Stimulated activated naive CD4-positive, alpha-beta T cell (primary cell): ENCODE measurements at places on chromosomes 3 and 15.
A peak's percentile ranks its signal among the peaks of the same experiment; 100 is the strongest.

DNA sequence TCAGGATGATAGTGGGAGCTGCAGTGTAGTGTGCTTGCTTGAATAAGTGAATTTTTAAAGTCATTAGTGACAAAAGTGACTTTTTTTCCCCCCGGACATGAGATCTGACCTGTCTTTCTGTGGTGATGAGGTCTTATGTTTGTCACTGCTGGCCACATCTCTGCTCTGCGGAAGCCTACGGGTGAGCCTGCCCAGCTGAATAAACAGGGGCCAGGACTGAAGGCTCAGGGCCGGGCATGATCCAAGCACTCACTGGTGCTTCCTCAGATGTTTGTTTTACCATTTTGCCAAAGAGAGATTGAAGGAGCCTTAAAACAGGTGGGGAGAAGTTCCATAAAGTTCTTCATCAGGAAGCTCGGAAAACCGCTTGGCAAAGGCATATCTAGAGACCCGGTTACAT, 35.0 kb downstream of the RPL39L start:
- no peak for DNase-seq

DNA sequence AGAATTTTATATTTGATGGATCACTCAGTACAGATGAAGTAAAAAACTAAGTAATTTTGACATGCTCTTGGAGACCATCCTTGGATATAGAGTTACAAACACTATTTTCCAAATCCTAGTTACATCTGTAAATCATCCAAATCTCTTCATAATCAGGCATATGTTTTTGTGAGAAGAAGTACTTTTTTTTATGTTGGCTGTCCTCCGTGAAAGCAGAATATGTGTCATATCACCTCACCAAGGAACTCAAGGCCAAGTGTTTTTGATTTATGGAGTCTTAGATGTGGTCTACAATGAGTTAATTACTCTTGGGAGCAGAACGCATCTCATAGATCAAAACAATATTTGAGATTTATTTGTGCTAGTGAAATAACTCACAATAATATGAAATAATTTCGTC, 416.5 kb upstream of the TGFBR2 start:
- DNase-seq: no peak

DNA sequence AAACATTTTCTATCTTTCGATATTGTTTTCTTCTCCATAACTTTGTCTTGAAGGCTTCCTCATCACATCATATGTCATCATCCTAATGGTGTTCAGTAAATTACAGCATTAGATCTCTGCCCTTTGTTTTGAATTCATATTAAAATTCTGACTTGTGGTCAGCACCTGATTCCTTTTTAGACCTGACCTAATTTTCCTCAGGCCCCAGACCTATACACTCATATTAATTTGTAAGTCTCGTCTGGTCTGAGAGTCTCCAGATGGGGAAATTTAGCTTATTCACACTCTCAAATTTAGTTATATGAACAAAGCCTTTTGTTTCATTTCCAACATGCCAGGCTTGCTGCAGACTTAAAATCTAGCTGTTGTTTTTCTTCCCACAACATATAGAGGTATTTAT, 248.4 kb downstream of the KCNH8 start:
- no peak for DNase-seq

DNA sequence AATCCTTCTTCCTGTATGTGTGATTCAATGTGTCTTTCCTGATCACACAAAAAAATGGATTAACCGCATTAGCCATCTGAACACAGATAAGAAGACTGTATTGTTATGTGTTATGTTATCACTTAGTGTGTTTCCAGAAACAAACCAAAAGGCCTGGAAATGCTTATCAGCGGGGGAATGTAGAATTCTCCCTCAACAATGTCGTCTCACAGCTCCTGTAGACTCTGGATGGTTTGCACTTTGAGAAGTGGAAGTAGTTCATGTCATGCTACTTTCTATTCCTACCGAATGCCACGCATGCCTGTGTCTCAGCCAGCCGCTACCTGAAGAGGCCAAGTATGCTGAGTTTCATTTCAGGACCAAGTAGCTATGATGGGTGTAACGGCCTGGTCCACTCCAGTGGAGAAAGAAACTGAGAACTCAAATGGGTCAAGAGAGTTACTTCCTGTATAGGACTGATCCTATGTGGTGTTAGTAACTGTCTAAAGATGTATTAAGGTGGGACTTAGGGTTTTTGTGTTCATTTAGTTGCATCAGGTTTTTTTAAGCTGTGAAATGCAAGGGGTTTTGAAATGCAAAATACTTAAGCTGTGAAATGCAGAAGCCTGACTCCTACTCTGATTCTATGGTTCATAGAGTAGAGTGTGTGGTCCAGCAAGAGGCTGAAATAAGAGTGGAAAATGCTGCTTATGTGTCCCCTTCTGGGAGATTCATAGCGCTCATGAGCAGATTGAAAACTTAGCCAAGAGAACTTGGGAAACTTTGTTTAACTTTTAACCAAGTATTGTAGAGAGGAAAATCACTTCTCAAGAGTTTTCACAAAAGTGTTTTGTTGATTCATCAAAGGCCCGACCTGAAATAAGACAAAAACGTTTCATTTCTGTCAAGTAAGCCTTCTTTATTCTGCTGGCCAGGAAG, 118.5 kb upstream of the LMOD3 start:
- no peak for DNase-seq

DNA sequence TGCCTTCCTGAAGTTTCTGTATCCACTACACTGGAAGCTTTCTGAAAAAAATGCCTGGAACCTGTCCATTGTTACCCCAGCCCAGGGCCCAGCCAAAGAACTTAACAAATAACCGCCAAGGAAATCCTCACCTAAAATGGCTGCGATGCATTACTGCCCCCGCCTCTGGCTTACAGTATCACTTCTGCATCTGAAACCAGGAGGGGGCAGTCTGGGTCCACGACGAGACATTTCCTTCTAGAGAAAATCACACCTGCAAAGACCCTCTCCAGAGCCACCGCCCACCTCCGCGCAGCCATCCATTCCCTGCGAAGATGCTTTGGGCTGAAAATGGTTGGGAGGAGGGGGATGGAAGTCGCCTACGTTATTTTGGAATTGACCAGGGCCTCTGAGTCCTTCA, 22.4 kb upstream of the CELF6 start:
- peak; percentile 20 for DNase-seq

- DNase-seq: no peak
These were observed 6.8 kb downstream of the TRNT1 start for GRCh38 chr3:3133500-3133899.

GRCh38 chr15:64006642-64007041, 39.6 kb downstream of the DAPK2 start:
- no peak for DNase-seq

GRCh38 chr15:96339619-96340347, 9.3 kb downstream of the NR2F2 start:
- DNase-seq: no peak
